ENCODE measurements at places on chromosomes 16 and 17.

DNA sequence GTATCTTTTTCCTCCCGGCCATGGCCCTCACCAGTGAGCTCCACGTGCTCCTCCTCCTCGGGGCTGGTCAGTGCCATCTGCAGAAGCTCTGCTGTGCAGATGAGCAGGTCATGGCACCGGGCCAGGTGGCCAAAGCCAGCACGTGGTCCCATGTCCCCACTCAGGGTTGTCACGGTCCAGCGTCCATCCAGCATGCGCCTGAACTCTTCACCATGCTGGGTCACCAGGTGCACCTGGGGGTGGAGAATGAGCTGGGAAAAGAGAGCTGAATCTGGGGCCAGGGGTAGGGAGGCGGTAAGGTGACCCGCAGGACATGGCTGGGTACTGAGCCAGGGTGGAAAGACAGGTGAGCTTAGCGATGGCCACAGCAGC lies 1.3 kb downstream of the DHX58 start:
- no peak for DNase-seq

DNA sequence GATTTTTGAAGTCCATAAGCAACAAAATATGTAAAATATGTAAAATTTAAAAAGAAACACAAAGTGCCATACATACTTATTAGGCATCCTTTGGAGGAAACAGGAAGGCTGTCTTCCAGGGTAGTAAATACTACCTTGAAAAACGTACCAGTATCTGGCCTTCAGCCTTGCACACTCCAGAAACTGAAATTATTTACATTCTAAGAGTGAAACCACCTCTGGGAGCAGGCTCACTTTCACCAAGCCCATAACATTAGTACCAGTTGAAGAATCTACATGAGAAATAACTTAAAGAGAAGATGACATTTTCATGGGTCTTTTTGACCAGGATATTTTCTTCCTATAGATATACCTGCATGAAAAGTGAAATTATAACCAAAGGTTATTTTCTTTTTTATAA lies 6.4 kb downstream of the KRTAP9-1 start:
- DNase-seq, result no peak

GRCh38 chr17:19384723-19385391 lies 2.1 kb downstream of the MFAP4 start:
- no peak for DNase-seq

DNA sequence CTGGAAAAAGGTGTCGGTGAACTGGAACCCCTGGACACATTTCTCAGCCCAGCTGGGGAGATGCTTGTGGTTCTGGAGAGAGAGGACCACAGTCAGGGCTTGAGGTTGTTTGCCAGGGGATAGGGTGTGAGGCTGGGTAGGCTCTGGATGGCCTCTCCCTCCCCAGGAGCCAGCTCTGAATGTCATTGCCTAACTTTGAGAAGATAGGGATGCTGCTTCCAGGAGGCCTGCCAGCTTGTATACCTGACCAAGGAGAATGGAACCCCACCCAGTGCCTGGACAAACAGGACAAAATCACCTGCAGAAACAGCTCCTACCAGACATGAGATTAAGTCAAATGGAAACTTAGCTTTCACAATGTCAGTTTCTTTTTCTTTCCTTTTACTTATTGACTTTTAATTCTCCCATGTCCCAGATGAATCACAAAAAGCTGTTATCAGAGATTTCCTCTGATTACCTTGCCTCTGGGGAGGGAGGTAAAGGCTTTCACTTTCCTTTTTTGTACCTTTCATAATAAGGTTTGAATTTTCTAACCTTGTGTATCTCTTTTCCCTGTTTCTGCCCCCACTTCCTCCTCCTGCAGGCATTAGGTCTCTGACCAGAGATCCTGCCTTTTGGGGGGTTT lies 29.8 kb upstream of the PLLP start:
- DNase-seq, result no peak

- DNase-seq, result no peak
These were observed 1014.2 kb upstream of the CDH8 start for GRCh38 chr16:63050391-63050790.

GRCh38 chr16:53067675-53068074 lies 12.9 kb downstream of the CHD9 start:
- no peak for DNase-seq

- DNase-seq, result no peak
These were observed 4.6 kb upstream of the SPATA32 start for GRCh38 chr17:45266372-45266926.

- DNase-seq, result no peak
These were observed 8.5 kb downstream of the KIF19 start for GRCh38 chr17:74334393-74335039.

GRCh38 chr17:17540935-17541639 lies 44.9 kb upstream of the RASD1 start:
- no peak for DNase-seq

DNA sequence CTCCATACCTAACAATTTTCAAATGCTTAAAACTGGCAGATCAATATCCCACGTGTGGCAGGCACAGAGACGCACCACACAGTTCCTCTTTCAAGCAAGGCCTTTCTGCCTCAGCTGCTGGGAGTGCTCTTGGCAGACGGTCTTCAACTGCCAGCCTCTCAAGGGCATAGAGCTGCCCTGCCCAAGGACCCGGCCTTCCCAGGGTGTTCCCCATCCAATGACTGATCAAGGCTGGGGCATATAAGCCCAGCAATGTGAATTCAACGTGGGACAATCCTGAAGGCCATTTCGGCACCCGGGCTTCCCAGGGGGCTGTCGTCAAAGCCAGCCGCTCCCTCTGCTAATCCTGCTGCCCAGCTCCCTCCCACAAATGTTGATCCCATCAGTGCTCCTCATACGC lies 107.1 kb downstream of the STX8 start:
- no peak for DNase-seq

GRCh38 chr16:17346621-17347569 lies 123.9 kb downstream of the XYLT1 start:
- no peak for DNase-seq

DNA sequence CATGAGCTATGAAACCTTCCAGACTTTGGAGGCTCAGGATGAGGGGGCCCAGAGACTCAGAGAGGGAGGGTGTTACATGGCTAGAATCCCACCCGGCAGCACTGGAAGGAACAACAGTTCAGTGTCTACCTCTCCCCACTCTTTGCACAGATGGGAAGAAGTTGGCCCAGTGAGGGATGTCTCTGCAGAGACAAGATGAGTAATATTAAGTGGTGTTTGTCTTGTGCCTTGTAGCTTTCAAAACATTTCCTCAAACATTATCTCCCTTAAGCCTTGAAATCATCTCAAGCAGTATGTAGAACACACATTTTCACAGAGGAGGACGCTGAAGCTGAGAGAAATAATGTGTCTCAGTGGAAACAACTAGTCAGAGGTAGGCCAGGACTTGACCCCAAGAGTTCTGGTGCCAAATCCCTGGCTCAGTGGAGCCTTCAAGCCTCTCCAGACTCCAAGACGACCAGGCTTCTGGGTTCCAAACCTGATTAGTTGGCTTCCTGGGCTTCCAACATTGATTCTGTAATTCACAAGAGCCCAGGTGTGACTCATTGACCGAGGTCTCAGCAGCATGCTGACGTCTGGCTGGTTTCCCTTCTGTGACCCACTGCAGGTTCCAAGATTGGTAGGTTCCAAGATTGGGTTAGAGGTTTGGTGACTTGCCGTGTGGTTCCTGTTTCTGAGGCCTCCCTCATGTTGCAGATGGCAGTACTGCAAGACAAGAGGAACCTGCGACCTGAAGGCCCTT lies 7.4 kb downstream of the RNF112 start:
- no peak for DNase-seq

GRCh38 chr16:15952265-15952711 lies 2.9 kb downstream of the ABCC1 start:
- DNase-seq, result no peak

DNA sequence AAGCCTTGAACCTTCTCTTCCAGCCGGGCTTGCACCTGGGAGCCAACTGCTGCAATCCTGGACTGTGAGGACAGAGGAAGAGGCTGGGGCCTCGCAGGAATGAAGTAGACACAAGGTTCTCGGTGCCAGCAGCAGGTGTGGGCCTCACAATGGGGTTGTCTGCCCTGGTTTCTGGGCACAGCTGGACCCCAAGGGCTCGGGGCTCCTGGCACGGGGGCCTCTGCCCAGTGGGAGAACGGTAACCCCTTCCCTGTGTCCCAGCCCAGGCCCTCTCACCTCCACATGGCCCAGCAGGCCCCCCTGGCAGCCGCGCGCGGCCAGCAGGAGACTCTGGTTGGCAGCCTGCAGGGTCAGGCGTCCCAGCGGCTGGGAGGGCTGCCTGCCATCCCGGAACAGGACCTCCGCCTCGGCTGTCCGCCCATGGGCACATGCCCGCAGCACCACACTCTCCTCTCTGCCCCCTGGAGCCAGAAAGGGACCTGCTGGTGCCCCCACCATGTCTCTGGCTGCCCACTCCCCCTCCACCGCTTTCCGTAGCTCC lies 46.9 kb downstream of the RMI2 start:
- DNase-seq, result no peak

GRCh38 chr17:75499313-75500022 lies 15.9 kb downstream of the CASKIN2 start:
- no peak for DNase-seq

DNA sequence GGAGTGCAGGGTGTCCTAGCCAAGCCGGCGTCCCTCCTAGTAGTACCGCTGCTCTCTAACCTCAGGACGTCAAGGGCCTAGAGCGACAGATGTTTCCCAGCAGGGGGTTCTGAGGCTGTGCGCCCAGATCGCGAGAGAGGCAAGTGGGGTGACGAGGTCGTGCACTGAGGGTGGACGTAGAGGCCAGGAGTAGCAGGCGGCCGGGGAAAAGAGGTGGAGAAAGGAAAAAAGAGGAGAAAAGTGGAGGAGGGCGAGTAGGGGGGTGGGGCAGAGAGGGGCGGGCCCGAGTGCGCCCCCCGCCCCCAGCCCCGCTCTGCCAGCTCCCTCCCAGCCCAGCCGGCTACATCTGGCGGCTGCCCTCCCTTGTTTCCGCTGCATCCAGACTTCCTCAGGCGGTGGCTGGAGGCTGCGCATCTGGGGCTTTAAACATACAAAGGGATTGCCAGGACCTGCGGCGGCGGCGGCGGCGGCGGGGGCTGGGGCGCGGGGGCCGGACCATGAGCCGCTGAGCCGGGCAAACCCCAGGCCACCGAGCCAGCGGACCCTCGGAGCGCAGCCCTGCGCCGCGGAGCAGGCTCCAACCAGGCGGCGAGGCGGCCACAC lies at the start of gene MMP2:
Gene MMP2, plus strand, starts transcription at position 372 of the 603 bp plus-strand sequence. CDS start 282 bp downstream, outside the sequence.
- no peak for DNase-seq

DNA sequence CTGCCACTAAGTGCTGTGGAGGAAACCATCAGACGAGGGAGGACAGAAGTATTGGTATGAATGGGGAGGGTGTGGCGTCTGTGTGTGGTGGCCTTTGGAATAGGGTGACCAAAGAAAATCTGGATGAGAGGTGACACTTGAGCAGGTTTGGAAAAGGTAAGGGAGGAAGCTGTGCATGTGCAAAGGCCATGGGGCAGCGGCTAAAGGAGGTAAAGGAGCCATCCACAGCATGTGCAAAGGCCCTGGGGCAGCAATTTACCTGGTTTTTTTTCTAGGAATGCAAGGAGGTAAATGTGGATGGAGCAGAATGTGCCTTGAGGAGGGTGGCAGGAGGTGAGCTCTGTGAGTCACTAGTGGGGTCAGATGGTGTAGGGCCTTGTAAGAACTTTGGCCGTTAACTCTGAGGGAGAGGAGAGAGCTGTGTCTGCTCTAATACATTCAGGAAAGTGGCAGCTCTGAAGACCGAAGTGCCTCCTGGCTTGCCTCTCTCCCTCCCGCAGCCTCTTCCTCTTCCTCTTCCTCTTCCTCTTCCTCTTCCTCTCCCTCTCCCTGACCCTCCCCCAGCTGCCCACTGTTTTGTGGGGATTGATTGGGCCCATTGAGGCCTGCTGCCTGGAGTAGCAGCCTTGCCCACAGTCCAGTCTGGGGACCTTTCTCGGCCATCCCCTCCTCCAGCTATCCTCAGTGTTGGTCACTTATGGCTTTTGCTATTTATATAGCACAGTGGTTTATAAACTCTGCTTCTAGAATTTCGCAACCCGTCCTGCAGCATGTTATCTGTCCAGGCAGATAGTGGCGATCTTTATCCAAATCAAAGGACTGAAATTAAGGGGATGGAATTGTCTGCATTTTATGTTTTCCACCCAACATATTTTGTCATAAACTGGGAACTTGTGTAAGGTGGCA lies 38.7 kb downstream of the CMIP start:
- no peak for DNase-seq

GRCh38 chr16:61057635-61058034 lies 978.6 kb downstream of the CDH8 start:
- no peak for DNase-seq

- DNase-seq, result no peak
These were observed 389.0 kb upstream of the CDH11 start for GRCh38 chr16:65510850-65511249.

DNA sequence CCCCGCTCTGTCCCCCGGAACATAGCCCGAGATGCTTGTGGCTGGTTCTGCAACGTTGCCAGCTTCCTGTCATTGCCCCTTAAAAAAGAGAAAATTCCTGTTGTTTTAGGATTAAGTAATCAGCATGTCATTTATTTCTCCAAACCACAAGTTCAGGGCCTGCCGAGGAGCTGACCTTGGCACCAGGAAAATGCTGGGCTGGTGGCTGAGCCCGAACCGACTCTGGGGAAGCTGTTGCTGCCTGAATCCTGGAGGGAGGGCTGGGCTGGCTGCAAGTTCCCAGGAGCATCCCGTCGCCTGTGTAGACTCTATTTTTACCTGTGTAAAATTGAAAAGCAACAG lies 130.9 kb upstream of the FOXF1 start:
- DNase-seq, result no peak

DNA sequence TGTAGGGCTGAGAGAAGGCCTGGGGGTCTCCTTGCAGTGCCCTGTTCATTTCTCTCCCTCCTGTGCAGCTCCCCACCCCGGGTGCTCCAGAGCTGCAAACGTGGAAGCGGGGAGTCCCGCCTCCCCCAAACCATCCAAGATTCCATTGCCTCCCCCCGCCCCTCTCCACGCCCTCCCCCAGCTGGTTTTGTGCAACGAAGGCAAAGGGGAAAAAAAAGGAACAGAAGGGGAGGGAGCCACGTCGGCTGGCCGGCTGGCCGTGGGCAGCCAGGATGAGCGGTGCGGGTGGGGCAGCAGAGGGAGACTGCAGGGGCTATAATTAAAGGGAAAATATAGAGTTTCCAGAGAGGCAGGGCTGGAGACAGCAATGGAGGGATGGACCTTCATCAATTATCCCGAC lies 1.7 kb upstream of the COL1A1 start:
- DNase-seq, result no peak

DNA sequence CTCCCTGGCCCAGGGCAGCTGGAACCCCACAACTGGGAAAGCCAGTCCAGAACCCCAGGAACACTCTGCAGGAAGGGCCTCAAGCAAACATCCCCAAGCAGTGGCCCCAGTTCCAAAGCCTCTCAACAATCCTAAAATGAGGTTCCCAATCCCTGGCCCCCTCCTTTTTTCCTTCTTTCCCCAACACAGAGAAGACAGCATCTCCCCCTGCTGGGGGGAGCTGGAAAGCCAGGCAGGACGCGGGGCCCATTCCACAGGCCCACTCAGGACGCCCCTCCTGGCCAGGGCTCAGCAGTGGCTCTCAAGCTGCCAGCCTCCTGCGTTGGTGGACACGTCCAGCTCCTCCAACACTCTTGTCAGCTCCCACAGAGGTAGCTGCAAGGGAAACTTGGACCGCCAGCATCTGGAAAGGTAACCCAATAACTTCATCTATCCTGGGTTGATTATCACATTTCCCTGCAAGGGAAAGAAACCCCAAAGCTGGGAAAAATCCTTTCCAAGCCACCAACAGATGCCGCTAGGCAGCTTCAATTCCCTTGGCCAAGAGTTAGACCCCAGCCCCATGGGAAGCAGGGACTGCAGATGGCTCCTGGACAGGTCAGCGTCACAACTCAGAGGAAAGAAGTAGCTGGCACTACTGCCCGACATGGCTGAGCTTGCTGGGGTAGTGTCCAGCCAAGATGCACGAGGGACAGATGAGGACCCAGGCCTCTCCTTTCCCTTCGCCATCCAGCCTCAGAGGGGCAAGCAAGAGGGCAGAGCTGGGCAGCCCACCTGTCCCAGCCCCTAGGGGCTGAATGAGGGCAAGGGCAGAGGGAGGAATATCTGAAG lies 7.6 kb downstream of the HDAC5 start:
- DNase-seq, result no peak
